ENCODE measurements at places on chromosomes 13 and 19. TPM values are rescaled to one million over a fixed set of nuclear protein-coding genes. Genes with fewer than 3 reads are reported as not detected.

- no peak for DNase-seq
These were observed 34.5 kb downstream of the MTUS2 start for GRCh38 chr13:28854657-28855056.

DNA sequence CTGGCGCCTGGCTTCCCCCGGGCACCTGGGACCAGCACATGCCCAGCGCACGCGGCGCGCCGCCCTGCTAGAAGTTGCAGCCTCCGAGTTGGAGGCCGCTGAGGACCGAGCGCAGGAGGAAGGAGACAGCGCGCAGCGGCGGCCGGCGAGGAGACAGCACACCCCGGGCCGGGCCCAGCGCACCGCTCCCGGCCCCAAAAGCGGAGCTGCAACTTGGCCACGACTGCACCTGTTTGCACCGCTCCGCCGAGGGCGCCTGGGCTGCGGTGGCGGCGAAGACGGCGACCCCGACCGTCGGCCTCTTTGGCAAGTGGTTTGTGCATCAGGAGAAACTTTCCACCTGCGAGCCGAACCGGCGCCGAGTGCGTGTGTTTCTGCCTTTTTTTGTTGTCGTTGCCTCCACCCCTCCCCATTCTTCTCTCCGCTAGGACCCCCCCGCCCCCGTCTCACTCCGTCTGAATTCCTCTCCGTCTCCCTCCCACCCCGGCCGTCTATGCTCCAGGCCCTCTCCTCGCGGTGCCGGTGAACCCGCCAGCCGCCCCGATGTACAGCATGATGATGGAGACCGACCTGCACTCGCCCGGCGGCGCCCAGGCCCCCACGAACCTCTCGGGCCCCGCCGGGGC lies at the start of gene SOX1:
Gene SOX1 (plus strand): TSS at position 34 of the 626 bp plus-strand sequence. CDS start 510 bp downstream, at position 544.
- no peak for DNase-seq

The ZNF486 gene
- total RNA-seq = 13.4 TPM

The OR10H1 gene
- 0.10 TPM for total RNA-seq

The PRSS57 gene
- not detected for total RNA-seq

The SELENOV gene
- not detected for total RNA-seq

GRCh38 chr13:27044837-27045570 lies 126.6 kb downstream of the USP12 start:
- no peak for DNase-seq

The GAPDHS gene
- not detected for total RNA-seq

The FREM2 gene
- total RNA-seq = not detected

The SMIM24 gene
- total RNA-seq = not detected

- no peak for DNase-seq
These were observed 2.6 kb upstream of the CARD8 start for GRCh38 chr19:48258350-48258749.

GRCh38 chr19:46299695-46300094 lies 2.9 kb downstream of the HIF3A start:
- no peak for DNase-seq

DNA sequence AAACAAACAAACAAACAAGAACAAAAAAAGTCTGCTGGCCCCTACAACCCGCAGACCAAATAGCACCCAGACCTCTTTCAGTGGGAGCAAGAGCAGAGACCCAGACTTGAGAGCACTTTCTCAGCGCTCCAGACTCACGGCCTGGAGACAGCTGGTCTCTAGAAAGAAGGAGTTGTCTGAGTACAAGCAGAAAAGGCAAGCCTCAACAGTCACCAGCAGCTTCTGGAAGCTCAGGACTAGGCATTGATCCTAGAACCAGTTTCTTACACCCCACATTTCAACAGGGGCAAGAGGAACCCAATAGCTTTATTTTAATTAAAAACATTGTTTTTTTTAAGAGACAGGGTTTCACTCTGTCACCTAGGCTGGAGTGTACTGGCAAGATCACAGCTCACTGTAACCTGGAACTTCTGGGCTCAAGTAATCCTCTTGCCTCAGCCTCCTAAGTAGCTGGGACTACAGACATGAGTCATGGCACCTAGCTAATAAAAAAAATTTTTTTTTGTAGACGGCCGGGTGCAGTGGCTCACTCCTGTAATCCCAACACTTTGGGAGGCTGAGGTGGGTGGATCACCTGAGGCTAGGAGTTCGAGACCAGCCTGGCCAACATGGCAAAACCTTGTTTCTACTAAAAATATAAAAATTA lies 30.4 kb downstream of the RASL11A start:
- DNase-seq = no peak

- no peak for DNase-seq
These were observed 255.4 kb downstream of the NDFIP2 start for GRCh38 chr13:79736356-79736755.

The ZNF850 gene
- total RNA-seq = 8.0 TPM

DNA sequence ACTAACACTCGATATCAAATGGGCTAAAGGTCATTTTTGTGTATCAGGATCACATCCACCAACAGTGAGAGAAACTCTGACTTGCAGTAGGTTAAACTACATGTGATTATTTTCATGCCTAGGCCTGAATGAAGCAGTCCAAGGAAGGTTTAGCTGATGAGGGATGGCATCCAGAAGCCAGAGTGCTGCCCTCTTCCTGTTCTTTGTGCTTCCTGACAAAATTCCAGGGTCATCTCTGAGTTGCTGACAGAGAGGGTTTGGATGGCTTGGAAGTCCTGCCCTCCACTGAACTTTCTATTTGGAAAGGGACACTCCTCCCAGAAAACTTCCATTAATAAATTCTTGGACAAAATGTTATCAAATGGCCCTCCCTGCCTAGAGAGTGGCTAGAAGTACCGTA lies 728.3 kb upstream of the SLC10A2 start:
- DNase-seq = no peak

DNA sequence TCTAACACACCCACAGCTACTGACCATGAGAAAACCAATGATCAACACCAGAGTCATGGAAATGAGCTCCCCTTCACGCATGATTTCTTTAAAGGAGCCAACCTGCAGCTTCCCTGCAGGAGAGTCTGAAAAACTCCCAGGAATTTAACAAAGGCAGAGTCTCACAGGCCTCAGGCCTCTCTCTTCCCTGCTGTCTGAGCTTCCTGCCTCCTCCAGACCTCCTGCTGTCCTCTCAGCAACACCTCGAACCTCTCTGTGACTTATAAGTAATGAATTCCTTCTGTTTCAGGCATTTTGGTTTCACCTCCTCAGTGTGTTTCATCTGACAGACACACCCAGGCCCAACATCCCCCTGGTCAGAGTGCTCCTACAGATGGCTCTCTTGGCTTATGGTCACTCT lies 1044.4 kb downstream of the UQCRFS1 start:
- DNase-seq = no peak

The COX6B2 gene
- 0.39 TPM for total RNA-seq

The HRC gene
- not detected for total RNA-seq

The FBXL3 gene
- total RNA-seq = 32.0 TPM

DNA sequence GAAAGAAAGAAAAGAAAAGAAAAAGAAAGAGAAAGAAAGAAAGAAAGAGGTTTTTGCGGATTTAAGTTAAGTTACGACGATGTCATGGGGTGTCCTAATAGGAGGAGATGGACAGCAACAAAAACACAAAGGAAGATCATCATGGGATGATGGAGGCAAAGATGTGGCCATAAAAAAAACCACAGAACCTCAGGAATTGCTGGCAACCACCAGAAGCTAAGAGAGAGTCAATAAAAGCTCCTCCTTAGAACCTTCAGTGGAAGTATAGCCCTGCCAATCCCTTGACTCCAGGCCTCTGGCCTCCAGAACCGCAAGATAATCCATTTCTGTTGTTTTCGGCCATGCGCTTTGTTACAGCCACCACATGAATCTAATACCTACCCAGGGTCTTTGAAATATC lies 11.5 kb downstream of the PLEKHA4 start:
- DNase-seq = no peak

DNA sequence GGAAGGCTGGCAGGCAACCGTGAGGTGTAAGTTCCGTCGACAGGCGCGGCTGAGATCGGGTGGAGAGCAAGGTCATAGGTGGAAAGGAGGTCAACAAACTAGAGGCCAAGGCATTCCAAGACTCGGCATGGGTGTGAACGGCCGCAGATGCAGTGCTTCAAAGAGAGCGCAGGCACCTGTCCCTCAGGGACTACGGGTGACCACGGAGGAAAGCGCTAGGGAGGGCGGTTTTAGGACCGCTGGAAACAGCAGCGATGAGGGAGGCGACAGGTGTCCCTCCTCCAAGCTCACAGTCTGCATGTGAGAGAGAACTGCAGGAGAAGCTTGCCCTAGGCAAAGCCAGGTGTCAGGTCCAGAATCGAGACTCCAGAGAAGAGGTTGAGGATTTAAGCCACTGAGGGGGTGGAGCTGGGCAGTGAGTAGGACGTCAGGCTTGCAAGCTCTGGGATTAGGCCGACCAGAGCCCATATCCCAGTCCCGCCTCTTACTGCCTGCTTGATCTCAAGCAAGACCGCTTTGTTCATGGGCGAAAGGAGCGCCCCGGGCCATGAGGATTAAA lies 1.6 kb upstream of the MLNR start:
- no peak for DNase-seq

The APOC4 gene
- total RNA-seq = not detected

DNA sequence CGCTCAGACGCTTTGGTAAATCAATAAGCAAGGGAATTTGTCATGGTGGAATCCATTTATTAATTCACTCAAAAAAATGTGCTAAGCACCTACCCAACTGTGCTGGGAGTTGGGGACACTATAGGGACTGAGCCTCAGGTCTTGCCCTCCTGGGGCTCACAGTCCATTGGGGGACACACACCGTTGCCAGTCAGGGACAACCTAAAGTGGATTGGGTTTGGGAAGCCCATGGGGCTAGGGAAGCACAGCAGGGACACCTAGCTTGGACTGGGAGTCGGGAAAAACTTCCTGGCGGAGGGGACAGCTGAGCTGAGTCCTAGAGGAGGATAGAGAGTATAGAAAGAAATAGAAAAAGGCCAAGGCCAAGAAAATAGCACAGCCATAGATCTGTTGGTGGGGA lies 8.5 kb downstream of the FOSB start:
- DNase-seq = no peak

- DNase-seq = no peak
These were observed 628.8 kb downstream of the SLITRK6 start for GRCh38 chr13:85170372-85170771.

DNA sequence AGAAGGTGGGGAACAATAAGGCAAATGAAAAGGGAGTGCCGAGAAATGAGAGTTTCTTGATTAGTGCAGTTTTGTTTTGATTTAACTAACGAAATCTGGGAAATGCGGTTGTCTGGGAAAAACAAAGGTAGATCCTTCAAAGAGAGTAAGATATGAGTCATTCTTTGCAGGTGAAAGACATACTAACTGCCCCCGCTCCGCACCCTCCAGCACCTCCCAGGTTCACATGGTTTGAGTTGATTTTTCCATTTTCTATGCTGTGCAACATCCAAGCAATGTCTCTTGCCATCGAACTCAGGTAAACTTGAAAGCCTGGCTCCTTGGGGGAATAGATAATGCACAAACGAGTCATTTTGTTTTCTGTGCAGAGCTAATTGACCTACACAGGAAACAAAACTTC lies 84.1 kb upstream of the KLF12 start:
- DNase-seq = no peak

DNA sequence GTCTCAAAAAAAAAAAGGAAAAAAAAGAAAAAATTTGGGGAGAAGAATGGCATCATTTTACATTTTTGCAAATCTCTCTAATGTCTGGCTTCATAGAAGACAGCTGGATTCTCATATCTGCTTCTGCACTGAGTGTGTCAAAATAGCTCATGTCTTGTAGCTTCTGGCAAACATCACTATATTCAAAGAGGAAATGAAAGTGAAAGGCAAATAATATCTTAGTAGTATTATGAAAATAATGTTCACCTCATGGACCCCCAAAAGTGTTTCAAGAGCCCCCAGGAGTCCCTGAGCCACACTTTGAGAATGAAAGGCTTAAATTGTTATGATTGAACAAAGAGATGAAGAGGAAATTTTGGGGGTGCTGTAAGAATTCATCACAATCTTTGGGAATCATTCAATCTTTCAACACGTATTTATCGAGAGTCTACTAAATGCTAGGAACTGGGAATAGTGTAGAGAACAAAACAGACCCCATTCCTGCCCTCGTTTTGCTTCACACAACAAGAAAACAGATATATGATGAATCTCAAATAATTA lies 1.2 kb upstream of the SLC6A16 start:
- no peak for DNase-seq

The MIR17HG gene
- 25.8 TPM for total RNA-seq

GRCh38 chr13:57629821-57630235 lies 1.7 kb upstream of the PCDH17 start:
- peak; percentile 18 for DNase-seq

The SIGLECL1 gene
- not detected for total RNA-seq

The C19orf18 gene
- total RNA-seq = 0.56 TPM
